ENCODE measurements at places on chromosomes 16 and 17. TPM values are rescaled to one million over a fixed set of nuclear protein-coding genes. Genes with fewer than 3 reads are reported as not detected.
A peak's percentile ranks its signal among the peaks of the same experiment; 100 is the strongest.

- no peak for DNase-seq
These were observed 78.8 kb upstream of the ANKFN1 start for GRCh38 chr17:56074361-56074890.

DNA sequence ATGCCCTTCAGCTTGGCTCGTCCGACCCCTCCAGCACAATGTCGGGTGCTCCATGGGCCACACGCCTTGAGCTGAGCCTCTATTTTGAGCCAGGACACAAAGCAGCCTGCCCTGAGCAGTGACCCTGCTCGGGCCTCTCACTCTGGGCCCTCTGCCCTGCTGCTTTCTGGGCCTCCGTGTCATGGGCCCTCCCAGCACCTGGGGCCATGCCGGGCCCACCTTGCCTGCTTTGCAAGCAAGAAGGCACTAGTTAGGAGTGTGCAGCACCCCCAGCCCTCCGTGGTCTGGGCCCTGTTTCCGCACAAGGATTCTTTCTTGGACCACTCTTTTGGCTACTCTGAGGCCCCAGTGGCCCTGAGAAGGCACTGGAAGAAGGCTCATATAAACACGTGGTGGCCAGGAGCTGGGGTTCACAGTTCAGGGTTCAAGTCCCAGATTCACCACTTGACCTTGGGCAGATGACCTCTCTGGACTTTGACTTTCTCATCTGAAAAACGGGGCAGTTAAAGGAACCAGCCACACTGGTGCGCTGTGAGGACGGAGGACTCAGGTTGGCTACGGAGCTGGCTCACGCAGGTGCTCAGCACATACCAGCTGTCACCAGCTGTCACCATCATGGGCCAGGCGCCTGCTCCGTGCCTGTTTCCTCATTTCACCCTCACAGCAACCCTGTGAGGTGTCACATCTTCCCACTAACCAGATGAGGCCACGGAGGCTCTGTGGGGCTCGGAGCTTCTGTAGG is 166.0 kb upstream of the GSE1 start:
- no peak for DNase-seq

DNA sequence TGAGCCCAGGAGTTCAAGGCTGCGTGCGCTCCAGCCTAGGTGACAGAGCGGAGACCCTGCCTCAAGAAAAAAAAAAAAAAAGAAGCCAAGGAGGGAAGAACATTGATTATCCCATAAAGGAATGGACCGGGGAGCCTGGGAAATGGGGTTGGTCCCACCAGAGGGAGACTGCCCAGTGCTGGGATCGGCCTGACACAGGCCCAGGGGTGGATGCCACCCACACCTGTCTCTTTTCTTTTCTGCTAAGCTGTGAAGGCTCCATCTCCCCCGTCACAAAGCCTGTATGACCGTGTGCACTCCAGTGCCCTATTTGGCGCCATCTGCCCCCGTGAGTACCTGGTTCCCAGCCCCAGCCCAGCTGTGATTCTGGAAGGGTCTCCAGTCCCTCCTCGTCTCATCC is 15.7 kb downstream of the UBALD1 start:
- no peak for DNase-seq

The KRTAP9-2 gene
- total RNA-seq, result not detected

- no peak for DNase-seq
These were observed 28.4 kb upstream of the MRTFB start for GRCh38 chr16:14042706-14043105.

DNA sequence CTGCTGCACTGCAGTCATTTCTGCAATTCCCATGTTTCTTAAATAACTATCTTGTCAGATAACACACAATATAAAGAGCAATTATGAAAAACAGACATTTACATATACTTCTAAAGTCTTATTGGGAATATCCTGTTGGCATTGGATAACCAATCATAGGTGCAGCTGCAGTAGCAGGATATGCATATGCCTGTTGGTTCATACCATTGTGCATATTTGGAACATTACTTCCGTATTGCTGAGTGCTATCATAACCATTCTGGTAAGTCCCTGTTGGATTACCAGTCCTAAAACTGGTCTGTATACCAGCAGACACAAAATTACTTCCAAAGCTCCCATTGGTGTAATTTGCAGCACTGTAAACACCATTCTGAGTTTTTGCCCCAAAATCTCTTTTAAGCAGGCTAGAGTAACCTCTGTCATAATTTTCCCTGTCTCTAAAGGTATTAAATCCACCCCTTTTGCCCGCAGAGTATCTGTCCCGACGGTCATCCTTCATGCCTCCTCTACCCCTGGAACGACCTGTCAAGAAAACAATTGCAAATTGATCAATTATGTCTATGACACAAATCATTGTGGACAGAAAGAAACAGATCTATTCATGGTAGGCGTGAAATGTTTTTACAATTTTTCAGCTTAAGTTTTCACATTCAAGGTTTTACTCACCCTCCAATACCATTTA is 3.1 kb upstream of the POLG2 start:
- DNase-seq, result no peak

DNA sequence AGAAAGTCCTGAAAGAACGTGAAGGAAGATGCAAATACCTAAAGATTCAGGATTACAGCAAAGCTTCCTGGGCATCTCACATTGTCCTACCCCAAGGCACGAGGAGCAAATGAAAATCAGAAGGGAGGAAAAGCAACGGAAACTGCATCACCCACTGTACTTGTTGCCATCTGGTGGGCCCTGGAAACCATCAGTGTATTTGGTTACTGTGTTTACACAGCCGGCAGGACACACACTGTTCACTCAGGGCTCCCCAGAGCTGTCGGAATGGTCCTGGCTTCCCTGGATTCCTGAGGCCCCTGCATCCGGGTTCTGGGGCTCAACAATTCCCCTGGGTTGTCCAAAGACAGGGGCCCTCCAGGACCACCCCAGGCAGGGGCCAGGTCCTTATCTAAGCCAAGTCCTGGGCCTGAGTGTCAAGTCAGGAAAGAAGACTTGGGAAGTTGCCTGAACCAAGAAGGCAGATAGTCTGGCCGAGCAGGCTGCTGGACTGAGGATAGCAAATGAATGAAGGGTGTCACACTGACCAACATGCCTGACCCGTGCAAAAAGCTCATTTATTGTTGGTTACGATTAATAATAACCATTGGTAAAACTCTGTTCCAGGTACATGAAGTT is 52.8 kb downstream of the SOX9 start:
- DNase-seq, result no peak

DNA sequence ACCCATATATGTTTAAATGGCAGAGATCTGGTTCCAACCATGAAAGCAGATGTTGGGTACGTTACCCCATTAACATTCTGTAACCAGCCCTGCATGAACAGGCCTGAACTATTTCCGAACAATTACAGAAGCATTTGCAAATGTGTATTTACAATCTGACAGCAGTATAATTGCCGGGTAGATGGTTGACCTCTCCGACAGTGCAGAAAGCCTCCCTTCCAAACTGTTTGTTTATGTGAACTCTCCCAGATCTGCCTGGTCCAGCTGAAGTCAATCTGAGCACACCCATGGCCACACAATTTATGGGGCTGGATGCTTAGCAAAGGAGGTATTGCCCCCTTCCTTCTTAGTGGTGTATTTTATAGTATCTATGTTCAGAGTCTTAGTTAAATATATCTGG is 21.8 kb downstream of the NUDT7 start:
- DNase-seq, result no peak

DNA sequence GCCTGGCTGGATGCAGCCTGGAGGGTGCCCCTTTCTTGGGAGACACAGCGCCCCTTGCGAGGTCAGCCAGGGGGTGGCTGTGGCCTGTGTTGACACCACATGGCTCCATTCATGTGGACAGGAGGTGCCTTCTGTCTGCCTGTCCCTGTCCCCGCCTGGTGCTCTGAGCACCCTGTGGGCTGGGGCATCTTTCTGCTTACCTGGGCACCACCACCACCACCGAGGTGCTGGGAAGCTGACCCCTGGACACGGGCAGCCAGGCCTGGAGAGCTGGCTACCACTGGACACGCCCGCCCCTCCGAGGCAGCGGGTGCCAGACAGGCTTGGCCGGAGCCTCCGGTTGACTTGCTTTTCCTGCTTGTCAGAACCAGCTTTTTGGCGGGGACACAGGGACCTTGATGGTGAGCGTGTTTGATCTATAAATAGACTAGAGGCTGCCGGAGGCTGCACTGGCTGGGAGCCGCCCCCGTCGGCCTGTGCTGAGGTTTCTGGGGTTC is 121.3 kb upstream of the GSE1 start:
- no peak for DNase-seq

DNA sequence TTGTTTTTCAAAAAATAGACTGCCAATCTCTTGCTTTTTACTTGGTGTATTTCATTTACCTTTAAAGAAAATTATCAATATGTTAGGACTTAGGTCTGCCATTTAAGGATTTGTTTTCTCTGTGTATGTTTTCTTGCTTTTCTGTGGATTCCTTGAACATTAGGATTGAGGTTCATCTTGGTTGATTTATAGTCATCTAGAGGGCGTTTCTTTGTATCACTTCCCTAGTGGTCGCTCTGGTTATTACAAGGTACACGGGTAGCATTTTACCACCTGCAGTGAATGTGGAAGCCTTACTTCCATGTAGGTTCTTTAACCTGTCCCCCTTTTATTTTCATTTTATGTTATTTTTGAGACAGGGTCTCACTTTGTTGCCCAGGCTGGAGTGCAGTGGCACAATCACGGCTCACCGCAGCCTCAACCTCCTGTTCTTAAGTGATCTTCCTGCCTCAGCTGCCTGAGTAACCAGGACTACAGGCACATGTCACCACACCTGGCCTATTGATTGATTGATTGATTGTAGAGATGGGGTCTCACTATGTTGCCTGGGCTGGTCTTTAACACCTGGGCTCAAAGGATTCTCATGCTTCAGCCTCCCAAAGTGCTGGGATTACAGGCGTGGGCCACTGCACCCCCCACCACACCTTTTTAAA is 35.2 kb upstream of the CBX4 start:
- DNase-seq, result no peak

DNA sequence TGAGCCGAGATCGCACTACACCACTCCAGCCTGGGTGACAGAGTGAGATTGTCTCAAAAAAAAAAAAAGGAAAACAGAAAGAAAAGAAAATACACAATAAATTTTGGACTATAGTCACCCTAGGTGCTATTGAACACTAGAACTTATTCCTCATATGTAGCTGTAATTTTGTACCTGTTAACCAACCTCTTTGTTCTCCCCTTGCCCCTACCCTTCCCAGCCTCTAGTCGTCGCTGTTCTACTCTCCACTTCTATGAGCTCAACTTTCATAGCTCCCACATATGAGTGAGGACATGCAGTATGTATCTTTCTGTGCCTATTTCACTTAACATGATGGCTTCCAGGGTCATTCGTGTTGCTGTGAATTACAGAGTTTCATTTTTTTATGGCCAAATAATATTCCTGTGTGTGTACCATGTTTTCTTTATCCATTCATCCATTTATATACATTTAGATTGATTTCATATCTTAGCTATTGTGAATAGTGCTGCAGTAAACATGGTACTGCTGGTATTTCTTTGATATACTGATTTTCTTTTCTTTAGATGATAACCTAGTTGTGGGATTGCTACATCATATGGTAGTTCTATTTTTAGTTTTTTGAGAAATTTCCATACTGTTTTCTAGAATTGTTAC is 28.3 kb downstream of the VPS35L start:
- DNase-seq, result no peak

The WNT9B gene
- 0.77 TPM for total RNA-seq

GRCh38 chr17:74987909-74988711 is 678 bp downstream of the CDR2L start:
- DNase-seq, result peak; percentile 83

The ABCC3 gene
- 0.31 TPM for total RNA-seq

DNA sequence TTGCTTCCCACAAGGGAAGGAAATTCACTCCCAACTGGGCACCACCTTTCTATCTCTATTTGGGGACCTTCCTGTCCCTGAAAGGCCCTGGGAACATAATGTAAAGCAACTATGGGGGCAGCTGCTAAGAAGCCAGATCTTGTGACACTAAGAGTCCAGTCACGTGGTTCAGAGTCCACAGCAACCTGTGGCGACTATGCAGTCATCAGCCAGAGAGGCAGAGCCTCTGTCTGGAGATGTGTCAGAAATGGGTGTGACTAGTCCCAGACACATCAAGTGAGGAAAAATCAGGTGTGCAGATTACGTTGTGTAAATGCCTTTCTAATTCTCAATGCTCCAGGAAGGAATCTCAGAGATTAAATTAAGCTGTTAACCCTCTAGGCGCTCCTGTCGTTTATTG is 26.6 kb upstream of the SKAP1 start:
- peak; percentile 62 for DNase-seq

- DNase-seq, result no peak
These were observed 2283.8 kb downstream of the TP53TG3F start for GRCh38 chr16:35743101-35743692.

The MYH13 gene
- not detected for total RNA-seq

DNA sequence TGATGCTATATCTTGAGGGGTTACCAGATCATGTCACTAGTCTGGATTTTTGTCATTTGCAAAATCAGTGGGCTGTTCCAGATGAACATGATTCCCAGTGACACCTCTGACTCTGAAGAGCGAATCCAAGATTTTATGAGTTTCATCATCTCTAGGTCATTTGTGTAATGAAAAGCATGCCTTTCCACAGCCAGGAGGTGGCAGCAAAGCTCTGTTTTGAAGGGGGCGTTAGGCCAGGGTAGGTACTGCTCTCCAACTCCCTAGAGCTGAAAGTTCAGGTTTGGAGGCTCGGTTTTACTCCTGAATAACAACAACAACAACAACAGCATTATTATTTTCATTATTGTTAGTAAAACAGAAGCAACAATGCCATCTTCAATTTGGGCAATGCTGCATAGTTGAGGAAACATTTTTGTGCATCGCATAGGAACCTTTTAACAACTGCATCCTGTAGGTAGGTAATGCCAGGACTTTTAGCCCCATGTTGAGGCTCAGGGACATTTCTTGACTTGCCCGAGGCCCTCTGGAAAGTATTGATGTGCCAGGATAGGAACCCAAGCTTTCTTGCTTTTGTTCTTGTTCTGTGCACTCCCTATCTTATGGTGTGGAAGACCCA is 77.0 kb downstream of the MYH13 start:
- peak; percentile 83 for DNase-seq

DNA sequence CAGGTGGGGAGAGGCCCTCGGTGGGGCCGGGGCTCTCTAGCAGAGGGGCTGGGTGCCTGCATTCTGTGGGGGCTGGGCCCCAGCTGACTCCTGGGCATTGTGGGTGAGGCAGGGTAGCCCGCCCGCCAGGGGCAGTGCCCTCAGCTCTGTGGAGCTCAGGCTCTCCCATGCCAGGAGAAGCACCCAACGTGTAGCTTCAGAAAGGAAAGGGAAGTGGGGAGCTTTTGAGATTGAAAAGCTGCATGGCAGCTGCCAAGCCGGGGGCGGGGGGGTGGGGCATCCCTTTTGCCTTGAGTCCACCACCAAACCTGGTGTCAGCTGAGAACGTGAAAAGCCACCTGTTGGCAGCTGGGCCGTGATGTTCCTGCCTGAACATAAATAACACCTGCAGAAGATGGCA is 192.1 kb upstream of the CIBAR2 start:
- DNase-seq, result no peak

All from H9 (cell line).